Caco-2 (cell line): ENCODE measurements at places on chromosomes 11 and 22.

DNA sequence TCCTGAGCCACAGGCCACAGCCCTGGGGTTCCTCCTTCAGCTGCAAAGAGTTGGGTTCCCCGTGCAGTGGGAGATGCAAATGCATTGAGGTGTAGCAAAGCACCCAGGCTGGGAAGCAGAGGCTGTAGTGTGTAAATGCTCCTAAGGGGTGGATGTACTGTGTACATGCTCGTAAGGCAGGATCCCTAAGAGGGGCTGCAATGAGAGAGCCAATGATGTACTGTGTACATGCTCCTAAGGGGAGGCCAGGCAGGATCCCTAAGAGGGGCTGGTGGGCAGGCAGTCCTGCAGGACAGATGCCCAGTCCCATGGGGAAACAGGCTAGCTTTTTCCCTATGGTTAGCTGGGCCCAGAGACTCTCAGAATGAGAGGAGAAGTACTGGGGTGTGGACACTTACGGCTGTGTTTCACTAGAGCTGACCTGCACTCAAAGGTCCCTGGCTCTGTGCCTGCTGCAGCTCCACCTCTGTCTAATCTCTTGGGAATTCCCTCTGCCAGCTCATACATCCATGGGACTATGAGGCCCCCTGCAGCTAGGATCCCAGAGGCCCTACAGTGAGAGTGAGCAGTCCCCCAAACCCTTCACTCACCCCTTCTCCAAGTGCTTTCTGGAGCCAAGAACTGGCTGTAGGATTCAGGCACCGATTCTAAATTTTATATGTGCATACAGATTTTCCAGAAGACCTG lies 261.9 kb upstream of the LUZP2 start:
- peak; percentile 36 for DNase-seq

DNA sequence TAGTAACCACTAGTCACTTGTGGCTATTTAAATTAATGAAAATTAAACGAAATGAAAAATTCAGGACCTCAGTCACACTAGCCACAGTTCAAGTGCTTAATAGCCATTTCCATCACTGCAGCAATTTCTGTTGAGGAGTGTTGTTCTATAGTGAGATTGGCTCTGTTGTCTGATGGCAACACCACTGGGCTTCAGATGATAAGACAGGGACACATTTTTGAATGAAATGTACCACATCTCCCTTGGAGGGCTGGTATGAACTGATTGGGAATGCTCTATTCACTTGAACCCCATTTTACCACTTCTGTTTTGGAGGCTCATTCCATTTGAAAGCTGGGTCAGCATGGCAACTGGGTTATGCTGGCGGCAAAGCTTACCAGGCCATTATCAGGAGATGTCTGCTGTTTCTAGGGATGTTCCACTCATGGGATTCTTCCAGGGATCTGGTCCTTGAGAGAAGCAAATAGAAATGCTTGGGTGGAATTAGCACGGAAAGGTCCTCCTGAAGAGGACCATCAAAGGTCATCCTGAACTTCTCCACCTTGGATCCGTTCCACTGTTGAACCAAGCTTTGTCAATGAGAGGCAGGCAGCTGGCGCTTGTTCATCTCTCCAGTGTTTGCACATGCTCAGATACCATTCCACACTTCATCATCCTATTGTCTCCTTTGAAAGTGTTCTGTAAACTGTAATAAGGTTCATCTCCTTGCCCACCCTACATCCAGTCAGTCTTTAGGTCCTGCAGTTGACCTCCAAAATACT lies 7.6 kb downstream of the AMOTL1 start:
- DNase-seq, result no peak

DNA sequence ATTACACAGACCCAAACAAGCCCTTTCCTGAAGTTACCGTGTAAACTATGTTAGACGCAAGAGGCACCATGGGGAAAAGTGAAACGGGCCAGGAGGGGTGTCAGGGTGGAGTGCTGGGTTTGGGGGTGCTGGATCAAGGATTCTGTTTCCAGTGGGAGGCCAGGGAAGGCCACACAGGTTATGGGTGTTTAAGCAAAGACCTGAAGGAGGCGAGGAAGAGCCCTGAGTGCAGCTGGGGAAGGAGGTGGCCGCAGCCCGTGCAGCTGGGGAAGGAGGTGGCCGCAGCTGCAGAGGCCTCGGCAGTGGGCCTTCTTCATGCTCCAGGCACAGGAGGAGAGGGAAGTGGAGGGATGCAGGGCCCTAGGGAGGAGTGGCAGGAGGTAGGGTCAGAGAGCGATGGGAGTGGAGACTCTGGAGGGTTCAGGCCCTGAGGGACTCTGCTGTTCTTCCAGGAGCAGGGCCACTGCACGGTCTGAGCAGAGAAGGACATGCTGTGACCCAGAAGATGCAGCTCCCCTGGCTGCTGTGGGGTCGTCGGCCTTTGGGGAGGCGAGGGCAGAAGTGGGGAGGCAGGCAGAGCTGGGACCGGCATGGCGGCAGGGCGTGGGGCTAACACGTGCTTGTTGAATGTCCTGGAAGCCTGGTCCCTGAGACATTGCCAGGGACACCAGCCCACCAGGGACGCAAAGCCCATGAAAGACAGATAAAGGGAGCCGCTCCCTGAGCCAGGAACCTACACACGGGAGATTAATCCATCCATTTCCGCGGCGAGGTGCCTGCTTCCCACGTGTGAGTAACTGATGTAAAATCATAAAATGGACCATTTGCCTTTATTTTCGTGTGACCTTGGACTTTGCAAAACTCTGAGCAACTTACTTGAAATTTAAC lies 1049.1 kb downstream of the BRD1 start:
- no peak for DNase-seq

GRCh38 chr11:120601536-120601935 lies 90.0 kb downstream of the GRIK4 start:
- no peak for DNase-seq

DNA sequence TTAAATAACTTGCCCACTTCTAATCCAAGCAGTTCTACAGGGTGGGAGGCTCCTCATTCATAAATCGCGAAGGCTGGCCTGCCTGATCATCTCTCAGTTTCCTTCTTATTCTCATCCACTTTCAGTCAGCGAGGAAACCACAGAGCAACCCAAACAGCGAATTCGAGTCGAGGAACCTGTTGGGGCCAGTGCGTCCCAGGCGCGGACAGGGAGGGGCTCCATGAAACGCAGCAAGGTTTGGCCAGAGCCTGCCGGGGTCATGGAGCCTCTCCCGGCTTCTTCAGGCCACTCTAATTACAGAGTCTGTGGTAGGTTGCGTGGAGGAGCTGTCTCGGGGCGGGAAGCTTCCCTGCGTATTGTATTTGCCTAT lies 741 bp upstream of the NAV2 start:
- DNase-seq, result no peak

DNA sequence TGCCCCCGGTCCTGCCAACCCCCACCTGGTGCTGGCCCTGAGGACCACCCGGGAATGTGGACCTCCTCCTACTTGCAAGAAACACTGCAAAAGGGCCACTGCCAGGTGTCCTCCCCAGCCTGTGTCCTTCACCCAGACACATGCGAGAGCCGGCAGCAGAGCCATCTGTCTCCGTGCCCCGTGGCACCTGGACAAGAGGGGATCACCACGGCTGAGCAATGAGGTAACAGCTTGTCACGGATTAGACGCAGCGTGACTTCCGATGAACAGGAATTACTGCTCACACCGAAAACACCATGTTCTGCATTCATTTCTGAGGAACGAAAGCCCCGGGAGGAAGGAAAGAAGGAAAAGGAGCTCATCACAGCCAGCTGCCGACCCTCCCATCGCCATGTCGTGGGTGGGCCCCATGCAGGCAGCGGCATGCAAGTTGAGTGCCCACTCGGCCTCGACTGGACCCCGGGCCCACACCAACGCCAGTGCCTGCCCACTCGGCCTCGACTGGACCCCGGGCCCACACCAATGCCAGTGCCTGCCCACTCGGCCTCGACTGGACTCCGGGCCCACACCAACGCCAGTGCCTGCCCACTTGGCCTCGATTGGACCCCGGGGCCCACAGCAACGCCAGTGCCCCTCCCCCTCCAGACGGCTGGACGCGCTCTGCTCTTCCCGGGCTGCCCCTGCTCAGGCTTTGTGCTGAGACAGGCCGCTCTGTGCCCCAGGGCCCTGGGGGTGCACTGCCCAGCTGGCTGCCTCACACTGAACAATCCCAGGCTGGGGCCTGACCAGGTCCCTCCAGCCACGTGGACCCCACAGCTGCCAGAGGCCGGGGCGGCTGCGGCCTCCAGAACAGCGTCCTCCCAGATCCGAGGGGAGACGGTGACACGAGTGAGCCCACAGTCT lies 22.0 kb downstream of the CHID1 start:
- DNase-seq, result no peak

- no peak for DNase-seq
These were observed 107.8 kb downstream of the ZBTB16 start for GRCh38 chr11:114167355-114167754.

DNA sequence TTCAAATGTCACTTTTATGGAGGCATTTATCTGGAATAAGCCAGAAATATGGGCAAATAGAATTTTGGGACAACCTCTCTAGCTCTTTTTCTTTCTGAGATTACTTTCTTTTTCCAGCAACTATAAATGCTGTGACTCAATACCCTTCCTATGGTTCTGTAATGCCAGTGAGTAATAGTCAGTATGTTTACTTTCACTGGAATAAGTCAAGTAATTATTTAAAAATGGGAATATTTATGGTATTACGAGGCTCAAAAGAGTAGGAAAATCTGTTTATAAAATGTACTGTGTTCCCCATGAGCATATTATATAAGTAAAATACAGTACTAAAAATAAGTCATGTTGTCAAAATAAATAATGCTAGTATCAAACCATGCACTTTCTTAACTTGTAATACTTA lies 750.5 kb downstream of the LUZP2 start:
- no peak for DNase-seq

- no peak for DNase-seq
These were observed 8.8 kb upstream of the DKK3 start for GRCh38 chr11:12017243-12017678.

DNA sequence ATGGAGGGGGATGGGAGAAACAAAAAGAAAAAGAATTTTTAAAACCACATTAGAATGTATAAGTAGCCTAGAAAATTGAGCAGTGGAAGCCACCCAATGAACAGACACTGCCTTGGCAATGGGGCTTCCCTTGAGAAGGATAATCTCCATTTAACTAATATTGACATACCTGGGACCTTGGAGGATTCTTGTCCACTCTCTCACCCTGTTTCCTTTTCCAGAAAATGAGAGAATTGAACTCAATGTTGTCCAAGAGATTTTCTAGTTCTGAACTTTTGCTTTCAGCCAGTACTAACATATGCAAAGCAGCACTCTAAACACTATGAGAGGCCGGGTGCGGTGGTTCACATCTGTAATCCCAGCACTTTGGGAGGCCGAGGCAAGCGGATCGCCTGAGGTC lies 524 bp downstream of the MS4A8 start:
- DNase-seq, result no peak

GRCh38 chr22:44604991-44605390 lies 97.0 kb upstream of the PRR5 start:
- DNase-seq, result no peak
